Activated T-cell treated with anti-CD3 and anti-CD28 coated beads, Interleukin-2, amount 50 U/mL, for 4 hours (primary cell): ENCODE measurements at places on chromosomes 1 and 21. TPM values are rescaled to one million over a fixed set of nuclear protein-coding genes. Genes with fewer than 3 reads are reported as not detected.

TRIM17 gene
- total RNA-seq, result 1.1 TPM

OR2M2 gene
- not detected for total RNA-seq

LCE2A gene
- not detected for total RNA-seq

GBP6 gene
- total RNA-seq, result 0.53 TPM

IVNS1ABP gene
- 61.2 TPM for total RNA-seq

ESPN gene
- 0.76 TPM for total RNA-seq

CFAP74 gene
- not detected for total RNA-seq
